ENCODE measurements at places on chromosomes 1 and 21. TPM values are rescaled to one million over a fixed set of nuclear protein-coding genes. Genes with fewer than 3 reads are reported as not detected.

CTH gene
- total RNA-seq = 1.0 TPM

UBE2U gene
- total RNA-seq = not detected

SERPINC1 gene
- not detected for total RNA-seq

ARPC5 gene
- 229 TPM for total RNA-seq

TPM3 gene
- 1,476 TPM for total RNA-seq

FHAD1 gene
- total RNA-seq = 0.23 TPM

UTS2 gene
- not detected for total RNA-seq

GRCh38 chr1:38088791-38089190 lies 42.2 kb upstream of the POU3F1 start:
- no peak for DNase-seq

- DNase-seq = no peak
Measured at GRCh38 chr1:45385302-45385701, 45.1 kb upstream of the MUTYH start.

DNA sequence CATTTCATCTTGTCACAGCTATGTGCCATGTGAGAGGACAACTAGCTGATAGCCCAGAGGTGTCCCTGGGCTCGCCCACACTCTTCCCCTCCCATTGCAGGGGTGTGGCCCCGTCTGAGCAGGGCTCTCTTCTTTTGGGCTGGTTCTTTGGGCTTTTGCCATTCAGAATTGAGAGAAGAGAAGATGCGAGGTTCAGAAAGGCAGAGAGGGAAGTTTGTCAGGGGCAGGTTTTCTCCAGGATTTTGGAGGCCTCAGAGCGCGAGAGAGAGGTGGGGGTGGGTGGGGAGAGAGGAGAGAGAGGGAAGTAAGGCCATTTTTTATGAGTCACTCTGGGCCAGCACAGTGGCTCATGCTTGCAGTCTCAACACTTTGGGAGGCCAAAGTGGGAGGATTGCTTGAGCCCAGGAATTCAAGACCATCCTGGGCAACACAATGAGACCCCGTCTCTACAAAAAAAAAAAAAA lies 5.2 kb downstream of the IFI6 start:
- no peak for DNase-seq

- no peak for DNase-seq
Measured at GRCh38 chr1:39917825-39918224, 16.1 kb upstream of the MYCL start.

- DNase-seq = no peak
Measured at GRCh38 chr1:37482796-37483744, 8.7 kb downstream of the ZC3H12A start.

DNA sequence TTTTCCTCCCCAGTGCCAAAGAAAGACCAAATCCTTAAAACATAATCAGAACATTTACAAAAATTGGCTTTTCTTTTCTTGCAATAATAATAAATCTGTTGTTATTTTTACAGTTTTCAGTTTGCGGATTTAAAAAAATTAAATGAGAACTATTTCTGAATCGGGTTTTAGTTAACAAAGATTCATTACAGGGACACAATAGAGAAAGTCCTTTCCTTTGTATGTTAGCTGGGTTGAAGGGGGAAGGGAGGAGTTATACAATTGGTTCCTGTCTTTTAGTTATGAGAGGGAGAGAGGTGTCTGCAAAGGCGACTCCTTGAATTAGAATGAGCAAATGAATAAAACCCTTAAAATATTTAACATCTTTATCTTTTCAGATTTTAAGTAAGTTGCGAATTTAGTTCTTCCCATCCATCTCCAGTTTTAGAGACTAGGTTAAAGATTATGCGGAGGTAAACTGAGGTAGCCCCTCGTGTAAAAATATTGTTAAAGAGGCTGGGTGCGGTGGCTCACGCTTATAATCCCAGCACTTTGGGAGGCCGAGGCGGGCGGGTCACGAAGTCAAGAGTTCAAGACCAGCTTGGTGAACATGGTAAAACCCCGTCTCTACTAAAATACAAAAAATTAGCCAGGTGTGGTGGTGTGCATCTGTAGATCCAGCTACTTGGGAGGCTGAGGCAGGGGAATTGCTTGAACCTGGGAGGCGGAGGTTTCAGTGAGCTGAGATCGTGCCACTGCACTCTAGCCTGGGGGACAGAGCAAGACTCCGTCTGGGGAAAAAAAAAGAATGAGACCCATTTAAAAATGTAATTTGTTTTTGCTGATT lies 3.9 kb downstream of the SPEN start:
- peak; percentile 58 for DNase-seq

DNA sequence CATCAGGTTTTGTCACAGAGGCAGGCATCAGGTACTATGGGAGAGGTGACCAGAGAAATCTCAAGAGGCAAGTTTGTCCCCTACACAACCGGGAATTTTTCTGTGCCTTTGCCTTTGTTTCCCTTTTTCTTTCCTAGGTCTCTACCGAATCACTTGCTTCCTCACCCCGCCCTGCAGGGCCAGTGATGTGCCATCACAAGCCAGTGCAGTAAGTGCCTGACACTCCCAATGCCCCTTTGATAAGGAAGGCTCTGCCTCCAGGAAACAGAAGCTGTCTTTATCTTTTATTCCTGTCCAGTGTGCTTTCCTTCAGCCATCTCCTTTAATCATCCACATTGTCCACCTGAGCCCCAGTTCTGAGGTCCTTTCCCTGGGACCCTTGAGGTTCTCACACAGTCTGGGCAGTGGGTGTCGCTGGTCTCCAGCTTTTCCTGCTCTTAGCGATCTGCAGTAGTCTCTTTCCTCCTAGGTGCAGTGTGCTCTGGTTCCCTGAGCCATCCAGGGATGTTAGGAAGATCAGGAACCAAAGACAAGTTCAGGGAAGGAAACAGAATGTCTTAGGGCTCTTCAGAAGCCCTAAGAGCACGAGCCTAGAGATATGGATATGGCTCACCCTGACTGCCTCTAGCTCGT lies 36.6 kb downstream of the GJA5 start:
- DNase-seq = peak; percentile 80

GRCh38 chr1:102834688-102835320 lies 273.5 kb downstream of the COL11A1 start:
- DNase-seq = no peak

DNA sequence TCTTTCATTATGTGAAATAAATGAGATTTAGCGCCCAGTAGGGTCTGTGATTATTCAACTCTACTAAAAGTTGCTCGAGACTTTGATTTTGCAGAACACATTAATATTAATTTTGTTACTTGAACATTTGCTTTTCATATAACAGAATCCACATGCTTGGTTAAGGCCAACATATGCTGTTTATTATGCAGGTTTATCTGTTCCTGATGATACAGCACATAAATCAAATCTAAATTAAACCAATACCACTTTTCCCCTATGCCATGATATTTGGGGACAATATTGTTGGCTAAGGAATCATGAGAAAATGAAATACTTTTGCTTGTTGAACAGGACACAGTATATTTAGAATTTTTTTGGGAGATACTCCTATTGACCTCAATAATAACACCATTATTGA lies 291.1 kb downstream of the USP25 start:
- no peak for DNase-seq

GRCh38 chr1:7752512-7753417 lies 18.3 kb upstream of the VAMP3 start:
- peak; percentile 82 for DNase-seq

GRCh38 chr1:61887076-61887867 lies 145.0 kb downstream of the PATJ start:
- DNase-seq = no peak

Data from dermis blood vessel endothelial cell (primary cell).